ENCODE measurements at places on chromosomes 5 and 9. TPM values are rescaled to one million over a fixed set of nuclear protein-coding genes. Genes with fewer than 3 reads are reported as not detected.

DDX4 gene
- total RNA-seq, result not detected

CCL27 gene
- total RNA-seq, result not detected

AK8 gene
- 0.11 TPM for total RNA-seq

SPATA31C1 gene
- total RNA-seq, result not detected

CATSPER3 gene
- under 0.01 TPM for total RNA-seq

MLLT3 gene
- total RNA-seq, result 10.6 TPM

ACTL7A gene
- total RNA-seq, result not detected

ADAMTS6 gene
- 47.2 TPM for total RNA-seq

PCDHA4 gene
- total RNA-seq, result under 0.01 TPM

SLC6A3 gene
- total RNA-seq, result not detected

NUDT2 gene
- total RNA-seq, result 32.6 TPM

KLF4 gene
- 4.6 TPM for total RNA-seq

STPG3 gene
- total RNA-seq, result not detected

C1QTNF2 gene
- total RNA-seq, result 0.11 TPM

SOWAHA gene
- total RNA-seq, result not detected

FOXD4L3 gene
- total RNA-seq, result under 0.01 TPM

FAM221B gene
- total RNA-seq, result not detected

DDX41 gene
- total RNA-seq, result 65.1 TPM

EFNA5 gene
- total RNA-seq, result 184 TPM

MYOZ3 gene
- 0.34 TPM for total RNA-seq

SPATA31E1 gene
- total RNA-seq, result not detected

DOCK8 gene
- 5.5 TPM for total RNA-seq

CORO2A gene
- total RNA-seq, result 0.76 TPM

C9orf152 gene
- not detected for total RNA-seq

TEX48 gene
- not detected for total RNA-seq

IL5 gene
- total RNA-seq, result not detected

CAVIN4 gene
- 1.9 TPM for total RNA-seq

SARDH gene
- total RNA-seq, result 0.11 TPM

Measured in dermis lymphatic vessel endothelial cell (primary cell).